ENCODE measurements at places on chromosomes 3 and 15.

DNA sequence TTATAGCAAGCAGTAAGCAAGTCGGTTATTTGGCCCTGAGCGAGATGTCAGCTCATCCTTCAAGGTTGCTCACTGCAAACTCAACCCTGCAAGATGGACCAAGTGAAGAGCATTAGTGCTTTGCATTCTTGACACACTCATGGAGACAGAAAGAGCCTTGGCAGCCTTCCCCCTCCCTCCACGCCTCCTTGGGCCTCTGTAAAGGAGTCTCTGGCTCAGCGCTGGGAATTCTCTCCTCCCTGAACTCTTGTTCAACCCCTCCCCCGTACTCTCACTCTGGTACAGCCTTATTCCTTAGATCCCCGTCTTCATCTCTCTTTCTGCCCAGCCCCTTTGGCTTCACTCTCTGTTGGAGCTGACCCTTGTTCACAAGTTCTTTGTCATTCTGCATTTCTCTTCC lies 2.2 kb upstream of the CX3CR1 start:
- DNase-seq, result no peak

GRCh38 chr15:61951949-61952348 lies 108.3 kb downstream of the VPS13C start:
- DNase-seq, result no peak

- no peak for DNase-seq
These were observed 25.9 kb downstream of the PTPN23 start for GRCh38 chr3:47406762-47407149.

DNA sequence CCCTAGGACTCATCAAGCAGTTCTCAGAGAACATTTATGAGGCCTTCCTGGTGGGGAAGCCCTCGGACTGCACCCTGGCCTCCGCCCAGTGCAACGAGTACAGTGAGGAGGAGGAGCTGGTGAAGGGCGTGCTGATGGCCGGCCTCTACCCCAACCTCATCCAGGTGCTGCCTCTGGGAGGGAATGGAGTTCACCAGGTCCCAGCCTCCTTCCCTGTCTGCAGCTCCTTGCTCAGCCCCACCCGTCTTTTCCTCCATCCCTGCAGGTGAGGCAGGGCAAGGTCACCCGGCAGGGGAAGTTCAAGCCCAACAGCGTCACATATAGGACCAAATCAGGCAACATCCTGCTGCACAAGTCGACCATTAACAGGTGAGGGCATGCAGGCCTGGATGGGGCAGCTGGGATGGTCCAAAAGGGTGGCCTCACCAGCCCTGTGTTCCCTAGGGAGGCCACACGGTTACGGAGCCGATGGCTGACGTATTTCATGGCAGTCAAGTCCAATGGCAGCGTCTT lies 46.3 kb downstream of the DHX30 start:
- DNase-seq, result no peak

DNA sequence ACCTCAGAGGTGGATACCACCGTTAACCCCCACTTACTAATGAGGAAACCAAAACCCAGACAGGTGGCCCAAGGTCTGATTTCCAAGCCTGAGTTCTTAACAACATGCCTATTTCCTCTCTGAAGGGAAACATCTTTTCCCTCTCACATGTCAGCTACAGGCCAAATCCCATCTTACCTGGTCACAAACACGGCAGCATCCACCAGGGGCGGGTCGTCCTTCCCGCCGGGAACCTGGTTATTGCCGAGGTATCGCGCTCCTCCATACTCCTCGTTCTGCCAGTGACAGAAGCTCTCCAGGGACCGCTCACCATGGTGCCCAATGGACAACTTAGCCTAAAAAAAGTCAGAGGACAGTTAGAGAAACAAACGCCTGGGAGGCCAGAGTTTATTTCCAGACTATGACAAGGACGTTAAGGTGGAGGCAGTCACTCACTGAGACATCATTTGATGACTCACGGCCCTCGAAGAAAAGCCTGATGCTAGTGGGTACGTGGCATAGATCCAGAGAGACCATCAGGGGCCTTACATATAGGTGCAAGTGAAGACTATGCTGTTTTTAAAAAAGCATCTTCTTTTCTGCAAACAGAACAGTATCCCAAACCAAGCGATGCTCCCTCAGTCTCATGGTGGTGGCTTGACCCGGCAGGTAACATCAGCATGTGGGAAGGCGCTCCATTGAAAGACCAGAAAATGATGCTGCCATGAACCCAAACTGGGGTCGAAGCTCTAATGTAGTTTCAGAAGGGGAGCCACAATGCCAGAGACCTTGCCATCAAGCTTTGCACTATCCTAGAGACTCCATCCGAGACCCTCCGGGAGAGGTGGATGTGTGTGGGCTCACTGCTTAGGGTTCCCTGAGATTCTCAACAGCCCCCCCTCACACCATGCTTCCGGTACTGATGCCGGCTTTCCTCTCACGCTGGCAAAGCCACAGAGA lies 80.2 kb downstream of the ADAMTS17 start:
- DNase-seq, result no peak

DNA sequence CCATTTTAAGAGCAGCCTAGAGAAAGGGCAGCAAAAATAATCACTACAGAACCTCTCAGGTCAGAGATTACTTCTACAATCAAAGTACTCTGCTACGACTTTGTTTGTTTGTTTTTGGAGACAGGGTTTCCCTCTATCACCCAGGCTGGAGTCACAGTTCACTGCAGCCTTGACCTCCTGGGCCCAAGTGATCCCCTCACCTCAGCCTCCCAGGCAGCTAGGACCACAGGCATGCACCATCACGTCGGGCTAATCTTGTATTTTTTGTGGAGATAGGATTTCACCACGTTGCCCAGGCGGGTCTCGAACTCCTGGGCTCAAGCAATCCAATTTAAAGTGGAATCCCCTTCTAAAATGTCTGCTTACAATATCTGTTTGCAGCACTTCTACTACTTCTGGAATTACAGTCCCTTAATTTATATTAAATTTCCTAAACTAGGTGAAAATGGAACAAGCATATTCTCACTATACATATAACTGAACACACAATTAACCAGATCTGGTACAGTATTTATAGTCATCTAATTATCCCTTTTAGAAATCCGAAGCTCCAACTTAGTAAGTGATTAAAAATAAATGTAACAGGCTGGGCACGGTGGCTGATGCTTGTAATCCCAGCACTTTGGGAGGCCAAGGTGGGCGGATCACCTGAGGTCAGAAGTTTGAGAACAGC lies 4.4 kb downstream of the UACA start:
- no peak for DNase-seq

DNA sequence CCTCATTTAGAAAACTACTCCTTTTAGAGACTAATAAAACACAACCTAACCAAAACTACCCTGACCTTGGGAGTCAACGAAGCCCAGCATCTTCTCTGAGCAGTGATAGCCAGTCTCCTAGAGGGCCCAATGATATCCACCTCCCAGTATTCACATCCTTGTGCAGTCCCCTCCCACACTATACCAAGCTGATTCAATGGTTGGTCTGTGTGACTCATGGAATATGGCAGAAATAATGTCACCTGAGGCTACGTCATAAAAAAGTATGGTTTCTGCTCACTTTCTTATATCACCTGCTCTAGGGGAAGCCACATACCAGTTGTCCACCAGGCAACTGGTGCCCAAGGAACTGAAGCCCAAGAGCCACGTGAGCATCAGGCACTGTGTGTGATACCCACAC lies 21.4 kb upstream of the USF3 start:
- DNase-seq, result no peak

DNA sequence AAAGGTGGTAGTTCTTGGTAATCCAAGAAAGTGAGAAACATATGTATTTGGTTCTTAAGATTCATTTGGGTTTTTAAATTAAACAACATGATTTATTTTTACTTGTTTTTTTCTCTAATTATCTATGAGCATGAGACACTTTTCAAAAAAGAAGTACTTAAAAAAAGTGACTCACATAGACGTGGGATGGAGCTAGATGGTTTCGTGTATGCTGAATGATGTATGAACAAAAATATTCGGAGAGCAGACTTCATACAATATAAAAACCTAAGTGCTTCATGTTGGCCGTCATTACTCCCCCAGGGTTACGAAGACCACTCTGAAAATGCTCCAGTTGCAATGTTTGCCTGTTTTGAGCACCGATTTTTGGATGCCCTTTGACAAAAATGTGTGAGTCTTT lies 90.9 kb downstream of the RORA start:
- no peak for DNase-seq

DNA sequence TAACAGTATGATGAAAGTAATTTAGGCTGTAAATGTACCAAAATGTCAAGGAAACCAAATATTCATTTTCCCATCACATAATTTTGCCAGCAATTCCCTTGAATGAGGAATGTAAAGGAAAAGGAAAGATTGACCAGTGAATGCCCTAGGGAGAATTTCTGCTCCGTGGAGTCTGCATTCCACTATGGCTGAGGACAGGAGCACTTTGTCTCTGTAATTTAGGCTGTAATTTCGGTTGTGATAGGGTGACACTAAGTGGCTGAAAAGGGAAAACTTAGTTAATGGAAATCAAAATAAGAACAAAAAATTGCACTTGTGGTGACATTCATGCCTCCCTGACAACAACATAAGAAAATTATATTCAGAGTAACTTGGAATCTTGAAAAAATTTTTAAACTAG lies 8.3 kb upstream of the TMEM207 start:
- no peak for DNase-seq

GRCh38 chr15:53982876-53983275 lies 4.6 kb downstream of the UNC13C start:
- no peak for DNase-seq

DNA sequence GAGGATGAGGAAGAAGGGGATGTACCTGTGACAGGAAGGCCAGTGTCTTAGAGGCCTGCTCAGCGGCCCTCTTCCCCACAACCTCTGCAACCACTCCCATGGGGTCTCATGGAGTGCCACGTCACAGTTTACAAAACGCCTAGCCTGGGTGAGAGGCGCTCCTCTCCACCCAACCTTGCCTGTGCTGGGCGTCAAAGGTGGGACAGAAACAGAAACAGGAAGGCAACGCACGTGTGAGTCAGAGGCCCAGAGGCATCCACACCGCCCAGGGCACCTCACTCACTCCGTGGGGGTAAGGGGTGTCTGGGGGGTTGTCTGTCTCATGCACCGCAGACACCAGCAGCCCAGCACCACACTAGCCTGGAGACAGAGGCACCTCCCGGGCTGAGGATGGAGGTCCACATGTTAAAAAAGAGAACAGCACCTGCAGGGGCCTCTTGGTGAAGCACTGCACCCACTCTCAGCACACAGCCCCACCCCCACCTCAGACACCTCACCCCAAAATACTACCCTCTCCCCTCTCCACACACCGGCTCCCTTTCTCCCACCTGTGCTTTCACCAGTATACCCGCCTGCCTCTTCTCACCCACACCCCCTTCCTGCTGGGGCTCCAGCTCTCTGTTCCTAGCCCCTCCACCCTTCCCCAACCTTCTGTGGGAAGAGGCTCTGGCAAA lies 4.7 kb upstream of the CALML4 start:
- DNase-seq, result no peak

DNA sequence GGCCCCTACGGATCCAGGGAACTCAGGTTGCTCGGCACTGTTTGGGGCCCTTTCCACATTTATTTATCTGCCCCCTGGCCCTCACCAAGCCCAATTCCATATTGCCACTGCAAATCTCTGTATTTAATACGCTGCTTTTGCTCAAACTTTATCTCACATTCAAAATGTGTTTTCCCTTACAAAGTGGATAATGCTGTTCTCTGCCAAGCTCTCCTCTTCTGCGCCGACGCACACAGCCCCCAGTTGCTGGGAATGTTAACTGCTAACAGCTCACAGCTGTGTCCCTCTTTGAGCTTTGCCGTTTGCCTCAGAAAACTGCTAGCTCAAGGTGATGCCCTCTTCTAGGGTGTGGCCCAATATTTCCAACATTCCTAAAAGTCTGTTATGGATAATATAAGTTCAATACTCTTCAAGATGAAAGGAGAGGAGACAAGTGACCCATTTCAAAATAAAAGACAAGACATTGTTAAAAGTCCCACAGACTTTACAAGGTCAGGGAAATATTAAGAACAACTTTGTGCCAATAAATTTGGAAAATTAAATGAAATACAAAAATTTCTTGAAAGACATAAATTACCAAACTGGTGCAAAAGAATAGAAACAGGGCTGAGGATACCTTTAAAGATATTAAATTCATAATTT lies 12.6 kb upstream of the FBN1 start:
- DNase-seq, result no peak

DNA sequence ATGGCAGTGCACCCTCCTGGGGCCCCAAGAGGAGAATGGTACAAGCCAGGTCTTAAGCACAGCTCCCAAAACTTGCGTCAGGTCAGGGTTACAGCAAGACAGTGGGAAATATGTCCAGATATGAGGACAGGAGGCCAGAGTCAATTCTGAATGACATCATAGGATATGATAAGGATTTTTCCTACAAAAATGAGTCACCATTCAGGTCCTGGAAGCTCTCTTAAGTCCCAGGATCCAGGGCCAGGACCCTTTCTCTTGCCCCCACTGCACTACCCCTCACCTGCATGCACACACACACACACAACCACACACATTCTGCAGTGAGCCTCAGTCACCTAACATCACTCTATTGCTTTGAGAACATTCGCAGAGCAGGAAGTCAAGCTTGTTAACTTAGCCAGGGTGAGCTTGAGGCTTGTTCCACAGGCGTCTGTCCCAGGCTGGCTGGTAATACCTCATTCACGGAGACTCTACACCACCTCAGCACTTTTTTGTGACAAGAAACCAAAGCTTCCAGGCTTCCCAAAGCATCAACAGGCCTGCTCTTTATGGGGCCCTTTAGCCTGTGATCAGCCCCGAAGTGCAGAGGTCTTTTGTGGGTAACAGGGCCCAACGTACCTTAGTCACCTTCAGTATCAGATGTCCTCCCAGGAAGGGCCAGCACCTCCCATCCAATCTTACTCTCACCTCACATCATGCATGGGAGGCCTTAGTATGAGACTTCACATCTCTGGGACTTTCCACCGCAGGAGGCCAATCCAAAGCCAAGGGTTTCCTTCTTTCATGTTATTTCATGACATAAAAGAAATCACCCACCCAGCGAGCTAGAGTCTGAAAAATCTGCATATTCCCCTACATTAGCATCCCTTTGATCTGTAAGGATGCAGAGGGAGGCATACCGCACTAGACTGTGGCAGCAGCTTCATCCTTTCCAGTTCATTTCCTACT lies 74.0 kb upstream of the LIPC start:
- no peak for DNase-seq

- no peak for DNase-seq
These were observed 16.7 kb downstream of the FAM174B start for GRCh38 chr15:92638709-92639365.

DNA sequence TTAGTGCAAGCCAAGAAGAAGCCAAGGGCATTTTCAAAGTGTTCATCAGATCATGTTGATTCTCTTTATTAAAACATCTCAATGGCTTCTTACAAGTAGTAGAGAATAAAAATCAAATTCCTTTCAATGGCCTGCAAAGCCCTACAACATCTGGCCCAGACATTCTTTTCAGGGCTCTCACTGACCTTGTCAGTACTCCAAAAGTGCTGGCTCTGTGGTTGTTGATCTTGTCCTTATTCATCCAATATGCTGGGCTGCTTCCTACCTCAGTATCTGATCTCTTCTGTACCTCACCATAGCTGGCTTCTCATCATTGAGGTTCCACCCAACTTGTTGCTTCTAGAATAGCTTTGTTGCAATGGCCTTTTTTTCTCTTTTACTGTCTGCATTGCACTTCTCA lies 74.0 kb upstream of the SAMMSON start:
- no peak for DNase-seq

- DNase-seq, result no peak
These were observed 86.7 kb downstream of the ST8SIA2 start for GRCh38 chr15:92480361-92480760.

- DNase-seq, result peak; percentile 30
These were observed 35.1 kb downstream of the CMTM6 start for GRCh38 chr3:32467333-32468070.

- DNase-seq, result no peak
These were observed 11.4 kb upstream of the CYP11A1 start for GRCh38 chr15:74378848-74379247.
